ENCODE measurements at places on chromosomes 1 and 21.

DNA sequence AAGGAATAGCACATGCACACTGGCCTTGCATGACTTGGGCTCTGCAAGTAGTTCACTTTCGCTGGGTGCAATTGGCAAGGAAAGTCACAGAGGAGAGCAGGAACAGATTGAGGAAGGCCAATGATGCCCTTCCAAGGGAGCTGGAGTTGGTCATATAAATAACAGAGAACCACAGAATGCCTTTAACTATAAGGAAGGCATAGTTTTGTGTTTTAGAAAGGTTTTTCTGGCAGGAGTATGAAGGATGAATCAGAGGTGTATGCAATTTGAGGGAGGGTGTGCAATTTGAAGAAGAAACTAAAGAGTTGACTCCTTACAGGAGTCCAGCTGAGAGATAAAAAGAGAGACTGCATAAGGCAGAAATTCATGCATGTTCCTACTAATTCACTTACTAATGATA lies 112.1 kb downstream of the PHTF1 start:
- DNase-seq = no peak

- no peak for DNase-seq
Observed at GRCh38 chr1:162317621-162318020, 59.0 kb downstream of the SPATA46 start.

GRCh38 chr1:117620440-117620839 lies 14.6 kb downstream of the TENT5C start:
- no peak for DNase-seq

- DNase-seq = no peak
Observed at GRCh38 chr1:210850556-210850955, 283.4 kb downstream of the KCNH1 start.

DNA sequence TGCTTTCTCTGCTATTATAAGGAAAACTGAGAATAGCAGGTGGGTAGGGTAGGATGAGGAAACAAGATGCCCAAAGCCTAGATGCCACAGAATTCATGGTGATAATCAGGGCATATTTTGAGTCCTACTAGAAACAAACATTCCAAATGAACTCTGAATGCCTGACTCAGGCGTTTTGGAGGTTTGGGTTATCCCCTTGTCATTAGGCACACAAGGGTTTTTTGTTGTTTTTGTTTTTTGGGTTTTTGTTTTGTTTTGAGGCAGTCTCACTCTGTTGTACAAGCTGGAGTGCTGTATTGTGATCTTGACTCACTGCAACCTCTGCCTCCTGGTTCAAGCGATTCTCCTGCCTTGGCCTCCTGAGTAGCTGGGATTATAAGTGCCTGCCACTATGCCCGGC lies 19.2 kb downstream of the SYNC start:
- no peak for DNase-seq

- no peak for DNase-seq
Observed at GRCh38 chr1:104636581-104636980, 886.9 kb downstream of the AMY1C start.

Measured in T follicular helper cell (primary cell).